ENCODE measurements at places on chromosomes 7 and 10.

DNA sequence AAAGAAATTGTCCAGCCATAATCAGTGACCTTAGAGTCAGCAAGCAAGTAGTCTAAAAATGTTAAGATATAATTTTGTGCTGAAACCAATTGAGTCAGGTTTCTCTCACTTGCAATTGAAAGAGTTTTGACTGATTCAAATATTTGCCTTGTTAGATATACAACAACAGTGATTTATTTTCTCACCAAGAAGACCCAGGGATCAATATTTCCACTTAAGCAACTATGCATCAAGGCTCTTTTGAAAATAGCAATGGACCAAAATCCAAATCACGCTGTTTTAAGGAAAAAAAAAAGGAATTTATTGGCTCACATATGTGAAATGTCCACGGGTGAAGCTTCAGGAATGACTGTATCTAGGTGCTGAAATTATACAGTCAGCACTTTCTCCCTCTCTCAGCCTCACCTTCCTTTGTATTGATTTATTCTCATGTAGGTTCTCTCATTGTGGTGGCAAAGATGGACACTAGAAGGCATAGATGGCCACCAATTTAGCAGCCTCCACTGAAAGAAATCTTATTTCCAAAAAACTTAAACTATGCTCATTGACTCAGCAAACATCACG lies 9.7 kb upstream of the FKBP9 start:
- DNase-seq: no peak

- no peak for DNase-seq
Measured at GRCh38 chr7:132825222-132825621, 249.0 kb upstream of the PLXNA4 start.

DNA sequence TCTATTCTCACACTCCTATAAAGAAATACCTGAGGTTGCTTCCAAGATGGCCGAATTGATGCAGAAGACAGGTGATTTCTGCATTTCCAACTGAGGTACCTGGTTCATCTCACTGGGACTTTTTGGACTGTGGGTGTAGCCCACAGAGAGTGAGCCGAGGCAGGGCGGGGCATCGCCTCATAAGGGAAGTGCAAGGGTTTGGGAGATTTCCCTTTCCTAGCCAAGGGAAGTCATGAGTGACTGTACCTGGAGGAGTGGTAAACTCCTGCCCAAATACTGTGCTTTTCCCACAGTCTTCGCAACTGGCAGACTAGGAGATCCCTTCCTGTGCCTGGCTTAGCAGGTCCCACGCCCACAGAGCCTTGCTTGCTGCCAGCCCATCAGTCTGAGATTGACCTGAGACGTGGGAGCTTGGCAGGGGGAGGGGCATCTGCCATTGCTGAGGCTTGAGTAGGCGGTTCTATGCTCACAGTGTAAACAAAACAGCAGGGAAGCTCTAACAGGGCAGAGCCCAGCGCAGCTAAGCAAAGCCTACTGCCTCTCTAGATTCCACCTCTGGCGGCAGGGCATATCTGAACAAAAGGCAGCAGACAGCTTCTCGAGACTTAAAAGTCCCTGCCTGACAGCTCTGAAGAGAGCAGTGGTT lies 152.2 kb downstream of the ARL4A start:
- no peak for DNase-seq

DNA sequence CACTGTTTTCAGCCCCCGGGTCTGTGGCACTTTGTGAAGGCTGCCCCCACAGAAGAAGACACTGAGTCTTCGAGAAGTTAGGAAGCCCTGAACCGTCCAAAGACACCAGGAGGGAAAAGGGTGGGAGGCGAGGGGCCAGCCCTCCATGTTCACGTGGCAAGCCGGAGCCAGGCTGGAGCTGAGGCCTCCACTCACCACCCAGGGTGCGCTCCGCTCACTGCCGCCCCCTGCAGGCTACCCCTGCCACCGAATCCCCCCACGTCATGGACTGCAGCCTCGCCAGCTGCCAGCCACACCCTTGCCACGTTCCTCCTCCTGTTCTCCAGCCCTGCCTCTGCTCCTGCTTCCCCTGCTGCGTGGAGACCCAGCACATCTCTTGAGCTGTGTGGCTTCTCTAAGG lies 59.0 kb upstream of the EN2 start:
- no peak for DNase-seq

Data from right kidney (tissue), 9 donors.